Memory B cell (primary cell): ENCODE measurements at places on chromosomes 5 and 9.

DNA sequence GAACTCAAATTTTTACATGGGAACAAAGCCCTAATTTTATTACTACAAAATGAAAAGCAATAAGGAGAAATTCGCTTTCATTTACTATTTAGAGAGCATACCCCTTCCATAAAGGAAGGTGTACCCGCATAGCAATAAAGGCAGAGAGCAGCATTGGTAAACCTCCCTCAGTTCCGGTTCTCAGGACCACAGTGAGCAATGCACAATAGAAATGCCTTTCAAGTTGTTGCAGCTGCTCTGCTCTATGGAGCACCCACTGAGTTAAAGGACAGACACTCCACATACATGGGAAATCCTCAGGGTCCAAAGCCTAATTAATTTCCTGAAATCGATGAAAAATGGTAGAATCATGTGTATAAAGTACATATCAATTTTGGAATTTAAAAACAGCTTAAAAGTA is 89.9 kb upstream of the MPDZ start:
- DNase-seq: no peak

DNA sequence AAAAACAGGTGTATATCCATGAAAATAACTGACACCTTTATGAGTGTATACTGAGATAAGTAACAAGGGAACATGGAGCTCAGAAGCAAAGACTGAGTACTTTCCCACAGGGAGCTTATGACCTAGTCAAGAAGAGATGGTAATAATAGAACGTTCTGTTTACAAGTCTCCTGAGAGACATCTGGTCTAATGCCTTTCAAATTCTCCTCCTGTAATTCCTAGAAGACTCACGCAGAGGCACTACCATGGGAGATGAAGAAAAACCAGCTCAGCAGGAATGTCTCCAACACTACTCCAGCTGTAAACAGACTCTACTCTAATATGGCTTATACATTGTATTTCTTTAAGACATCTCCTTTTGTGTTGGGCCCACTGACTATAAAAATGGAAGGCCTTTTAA is 503.6 kb upstream of the TUSC1 start:
- no peak for DNase-seq

GRCh38 chr5:24644761-24645160 is at the start of gene CDH10:
CDH10 (minus strand) TSS chr5:24644978; CDS start chr5:24593490, 51,488 bp downstream.
- no peak for DNase-seq

DNA sequence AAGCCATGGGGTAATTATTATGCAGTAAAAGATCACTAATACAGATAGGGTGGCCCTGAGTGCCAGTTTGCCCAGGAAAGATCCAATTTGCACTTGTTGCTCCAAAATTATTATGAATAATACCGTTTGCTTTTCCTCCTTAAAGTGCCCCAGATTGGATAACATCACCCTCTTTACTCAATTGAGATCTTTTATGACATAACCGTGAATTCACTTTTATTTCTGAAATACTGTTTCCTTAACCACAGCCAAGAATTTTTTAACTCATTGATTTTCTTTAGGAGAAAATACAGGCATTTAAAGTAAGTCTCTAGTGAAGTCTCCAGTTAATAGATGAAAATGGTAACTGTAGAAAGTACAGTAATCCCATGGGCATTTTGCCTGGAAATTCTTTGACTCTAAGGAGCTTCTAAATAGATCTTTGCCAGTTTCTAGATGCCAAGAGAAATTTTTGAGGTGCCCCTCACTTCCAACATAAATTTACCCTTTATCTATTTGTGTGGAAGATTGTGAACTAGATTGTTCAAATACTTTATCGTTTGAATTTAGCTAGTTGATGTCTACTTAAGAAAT is 99.2 kb downstream of the UHRF2 start:
- no peak for DNase-seq

DNA sequence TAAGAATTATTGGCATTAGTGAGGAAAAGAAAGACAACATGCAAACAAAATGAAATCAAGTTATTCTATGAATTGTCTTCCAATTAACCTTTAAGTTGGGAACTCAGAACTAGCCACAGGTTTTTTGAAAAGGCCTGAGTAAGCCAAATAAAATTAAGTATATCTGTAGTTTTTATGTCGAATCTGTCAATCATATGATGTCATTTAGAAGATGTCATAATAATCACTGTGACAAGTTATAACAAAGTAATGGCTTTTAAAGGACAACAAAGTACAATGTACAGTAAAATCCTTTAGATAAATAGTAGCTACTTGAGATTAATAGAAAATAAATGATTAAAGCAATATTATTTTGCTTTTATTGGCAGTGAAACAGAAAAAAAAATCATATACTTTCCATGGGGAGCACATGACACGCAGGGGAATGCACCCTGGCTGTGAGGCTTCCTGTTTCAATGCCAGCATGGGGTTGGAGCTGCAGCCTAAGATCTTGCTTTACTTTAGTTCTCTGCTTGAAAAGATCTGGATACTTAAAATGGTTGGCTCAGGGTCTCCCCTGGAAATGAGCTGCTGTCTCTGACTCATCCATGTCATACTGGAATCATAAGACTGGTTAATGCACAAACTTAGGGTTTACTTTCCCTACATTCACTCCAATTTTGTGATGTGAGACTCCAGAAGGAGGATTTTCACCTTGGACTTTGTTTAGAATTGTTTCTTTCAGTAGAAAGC is 284.3 kb downstream of the TAF11L14 start:
- no peak for DNase-seq

DNA sequence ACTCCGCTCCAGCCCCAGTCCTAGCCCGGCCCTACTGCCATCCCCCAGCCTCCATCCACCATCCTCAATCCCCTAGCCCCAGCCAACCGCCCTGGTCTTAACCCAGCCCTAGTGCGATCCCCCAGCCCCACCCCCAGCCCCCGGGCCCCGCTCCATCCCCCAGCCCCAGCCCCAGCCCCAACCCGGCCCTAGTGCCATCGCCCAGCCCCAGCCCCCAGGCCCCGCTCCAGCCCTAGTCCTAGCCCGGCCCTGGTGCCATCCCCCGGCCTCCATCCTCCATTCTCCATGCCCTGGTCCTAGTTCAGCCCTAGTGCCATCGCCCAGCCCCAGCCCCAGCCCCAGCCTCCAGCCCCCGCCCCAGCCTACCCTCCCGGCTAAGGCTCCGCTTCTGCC is 398 bp downstream of the TOR1A start:
- DNase-seq: no peak

DNA sequence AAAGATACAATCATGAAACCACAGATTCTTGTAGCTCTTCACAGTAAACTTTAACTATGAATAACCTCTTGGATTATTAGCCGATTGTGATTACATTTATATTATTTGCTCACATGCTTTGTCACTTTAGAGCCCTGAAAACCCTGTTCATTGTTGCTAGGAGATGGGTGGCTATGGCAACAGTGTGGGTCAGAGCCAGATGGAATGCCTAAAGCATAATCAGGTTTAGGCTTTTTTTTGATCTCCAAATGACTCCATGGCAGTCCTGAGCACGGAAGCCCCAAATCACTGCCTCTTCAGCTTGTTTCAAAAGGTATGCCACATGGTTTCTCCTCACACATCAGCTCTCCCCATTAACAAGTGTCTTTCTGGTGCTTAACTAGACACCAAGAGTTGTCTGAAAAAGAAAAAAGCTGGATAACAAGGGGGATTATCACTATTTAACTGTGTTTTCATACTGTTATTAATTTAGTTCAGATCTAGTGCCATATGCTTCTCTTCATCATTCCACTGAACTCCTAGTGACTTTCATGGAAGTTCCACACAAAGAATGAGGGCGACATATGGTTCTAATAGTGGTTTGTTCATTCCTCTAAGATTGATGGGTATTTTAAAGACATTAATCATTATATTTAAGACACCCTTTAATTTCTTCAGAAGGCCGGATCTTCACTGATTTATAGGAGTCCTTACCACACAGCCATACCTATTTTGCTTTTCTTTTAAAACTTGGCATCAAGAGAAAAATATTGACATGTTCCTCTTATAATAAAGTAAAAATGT is 88.8 kb upstream of the PAM start:
- no peak for DNase-seq

DNA sequence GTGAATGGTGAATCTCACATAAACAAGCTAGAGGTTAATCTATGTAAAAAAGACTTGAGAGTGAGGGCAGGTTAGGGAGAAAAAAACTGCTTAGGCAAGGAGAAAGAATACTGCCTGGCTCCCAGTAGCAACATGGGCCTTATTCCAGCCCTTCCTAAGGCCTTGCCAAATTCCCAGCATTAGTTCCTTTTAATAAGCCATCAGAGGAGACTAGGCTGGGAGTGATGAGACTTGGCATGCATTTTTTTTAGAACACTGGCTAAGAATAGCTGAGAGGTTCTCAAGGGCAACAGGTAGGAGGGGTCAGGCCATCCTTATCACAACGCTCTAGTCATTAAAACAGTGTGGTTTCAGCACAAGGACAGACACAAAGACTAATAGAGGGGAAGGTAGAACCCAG is 20.9 kb upstream of the ZBTB43 start:
- DNase-seq: no peak
